Fibroblast of skin of right biceps (primary cell): ENCODE measurements at places on chromosomes 13 and 19.

DNA sequence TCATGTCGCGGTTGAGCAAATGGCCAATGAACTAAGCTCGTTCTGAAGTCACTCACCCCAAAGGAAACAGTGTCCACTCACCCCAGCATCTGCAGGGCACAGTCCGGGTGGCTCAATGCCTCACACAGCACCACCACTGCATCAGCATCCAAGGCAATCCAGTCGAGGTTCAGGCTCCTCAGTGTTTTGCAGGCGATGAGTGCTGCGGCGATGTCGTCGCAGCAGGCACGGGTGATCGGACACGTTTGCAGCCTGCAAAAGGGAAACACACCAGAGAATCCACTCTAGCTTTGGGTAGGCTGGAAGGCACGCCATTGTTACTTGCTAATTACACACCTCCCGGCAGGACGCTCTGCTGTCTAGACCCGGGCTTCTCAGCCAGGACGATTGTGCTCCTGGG, 26.5 kb downstream of the NLRP9 start:
- DNase-seq: no peak

DNA sequence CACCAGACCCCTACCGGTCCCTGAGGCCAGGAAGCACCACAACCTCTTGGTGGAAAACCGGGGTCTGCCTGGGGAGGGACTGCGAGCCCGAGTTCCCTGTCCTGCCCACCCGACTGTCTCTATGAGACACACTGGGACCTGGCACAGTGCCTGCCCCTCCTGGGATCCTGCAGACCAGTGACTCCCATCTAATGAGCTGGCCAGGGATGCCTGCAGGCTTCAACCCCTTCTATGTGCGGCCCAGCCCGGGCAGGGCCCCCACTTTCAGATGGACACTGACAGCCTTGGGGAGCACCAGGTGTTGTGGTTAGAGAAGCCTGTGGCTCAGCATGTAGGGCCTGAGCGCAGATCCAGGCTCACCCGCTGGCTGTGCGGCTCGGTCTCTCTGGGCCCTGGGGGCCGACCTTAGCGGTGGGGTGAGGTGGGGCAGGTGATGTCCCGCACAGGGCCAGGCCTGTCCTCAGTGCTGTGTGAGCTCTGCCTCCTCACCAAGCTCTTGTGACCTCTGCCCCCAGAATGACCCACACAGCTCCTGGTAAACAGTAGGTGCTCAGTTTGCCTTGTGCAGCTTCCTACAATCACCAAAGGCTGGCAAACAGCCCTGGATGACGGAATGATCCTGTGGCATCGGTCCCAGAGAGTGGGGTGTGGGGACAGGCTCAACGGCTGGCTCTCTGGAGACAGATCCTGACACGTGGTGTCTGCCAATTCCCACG, 17.9 kb upstream of the CACTIN start:
- DNase-seq: no peak

DNA sequence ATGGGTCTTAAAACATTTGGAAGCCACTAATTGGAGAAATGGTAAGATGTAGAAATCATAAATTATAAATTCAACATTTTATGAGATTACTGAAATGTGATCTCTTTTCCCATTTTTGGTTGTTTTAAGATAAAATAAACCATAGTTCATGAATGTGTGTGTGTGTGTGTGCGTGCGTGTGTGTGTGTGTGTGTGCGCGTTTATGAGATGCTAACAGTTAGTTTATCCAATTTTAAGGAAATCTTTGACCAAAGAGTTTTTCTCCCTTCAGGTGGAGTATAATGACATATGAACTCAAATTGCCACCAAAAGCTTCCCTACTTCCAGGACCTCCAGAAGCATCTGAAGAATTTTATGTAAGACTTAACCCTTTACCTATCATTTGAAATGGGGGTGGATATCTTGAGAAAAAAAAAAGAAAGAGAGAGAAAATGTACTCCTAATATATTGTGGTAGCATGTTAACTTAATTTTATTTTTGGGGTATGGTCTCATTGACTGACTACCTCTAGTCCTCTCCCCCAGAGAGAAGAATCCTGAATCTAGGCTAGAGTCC, 98.1 kb upstream of the AKAP11 start:
- no peak for DNase-seq

DNA sequence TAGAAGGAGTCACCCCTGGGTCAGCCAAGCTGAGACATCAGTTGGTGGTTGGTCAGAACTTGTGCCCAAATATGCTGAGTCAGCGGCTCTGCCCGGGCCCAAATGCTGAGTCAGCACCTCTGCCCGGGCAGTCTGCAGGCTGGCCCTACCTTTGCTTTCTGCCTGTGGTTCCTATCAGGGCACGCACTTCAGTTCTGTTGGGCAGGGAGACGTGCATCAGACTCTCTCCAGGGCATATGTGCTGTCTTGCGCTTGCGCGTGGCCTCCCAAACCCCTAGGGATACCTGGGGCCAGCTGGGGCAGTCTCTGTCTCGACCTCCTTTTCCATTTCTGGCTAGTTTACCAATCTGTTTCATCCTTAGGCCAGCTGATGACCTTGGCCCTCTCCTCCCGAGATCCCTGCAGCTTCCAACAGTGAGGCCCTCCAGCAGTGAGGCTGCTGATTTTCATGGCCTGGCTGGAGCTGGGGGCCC, 24.4 kb upstream of the LDLR start:
- no peak for DNase-seq

- DNase-seq: peak; percentile 45
Observed at GRCh38 chr19:51327066-51328001, 14.6 kb downstream of the VSIG10L start.

- no peak for DNase-seq
Observed at GRCh38 chr13:77535448-77535847, at the start of gene SCEL. SCEL (plus strand) TSS chr13:77535706; CDS start chr13:77555876, 20,170 bp downstream.

- peak; percentile 27 for DNase-seq
Observed at GRCh38 chr13:45299194-45299593, 41.8 kb downstream of the TPT1 start.

GRCh38 chr13:69213396-69213795, 894.2 kb upstream of the ATXN8OS start:
- DNase-seq: no peak

DNA sequence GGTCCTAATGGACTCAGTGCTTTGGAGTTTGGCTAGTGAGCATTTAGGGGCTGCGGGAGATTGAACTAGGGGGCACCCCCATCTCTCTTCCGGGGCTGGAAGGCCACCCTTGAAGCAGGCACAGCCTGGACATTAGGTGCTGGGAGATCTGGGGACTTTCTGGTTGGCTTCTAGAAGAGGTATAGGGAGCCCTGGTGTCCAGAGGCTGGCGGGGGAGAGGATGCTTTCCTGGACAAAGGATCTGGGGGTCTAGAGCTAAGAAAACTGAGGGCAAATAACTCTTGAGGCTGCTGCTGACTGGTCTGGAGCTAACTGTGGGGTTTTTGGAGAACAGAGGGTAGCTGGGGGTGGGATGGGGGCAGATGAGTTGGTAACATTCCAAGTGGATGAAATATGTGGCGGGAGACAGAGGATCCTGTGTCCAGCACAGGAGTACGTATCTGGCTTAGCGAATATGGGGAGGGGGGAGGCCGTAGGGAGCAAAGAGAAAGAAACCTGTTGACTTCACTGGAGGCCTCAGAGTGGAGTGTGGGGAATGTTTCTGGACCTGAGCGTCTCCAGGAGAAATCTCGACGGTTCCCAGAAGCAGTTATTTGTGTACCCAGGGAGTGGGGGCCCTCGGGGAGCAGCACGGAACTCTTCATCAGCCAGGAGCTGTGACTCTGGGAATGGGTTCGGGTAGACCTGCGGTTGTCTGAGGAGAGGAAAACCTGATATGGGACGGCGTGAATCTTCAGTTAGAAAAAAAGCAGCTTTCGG, 1.4 kb downstream of the HNRNPUL1 start:
- peak; percentile 26 for DNase-seq

GRCh38 chr13:49814551-49815270, 22.2 kb upstream of the KPNA3 start:
- DNase-seq: no peak

DNA sequence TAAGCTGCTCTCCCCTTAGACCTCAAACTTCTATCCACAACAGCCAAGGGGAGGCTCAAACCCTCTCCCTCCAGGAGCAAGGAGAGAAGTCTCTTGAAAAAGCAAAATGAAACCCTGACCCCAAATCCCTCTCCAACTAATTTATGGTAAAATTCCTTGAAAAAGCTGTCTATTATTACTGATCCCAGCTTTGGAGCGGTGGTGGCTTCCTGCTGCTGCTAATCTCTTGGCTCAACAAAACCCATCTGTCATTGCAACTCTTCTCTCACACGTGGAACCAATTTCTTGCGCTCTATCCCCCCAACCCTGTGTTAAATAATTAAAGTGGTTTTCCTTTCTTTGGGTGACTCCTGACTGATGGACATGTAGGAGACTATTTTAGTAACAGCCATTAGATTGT, 64.1 kb upstream of the OXGR1 start:
- peak; percentile 83 for DNase-seq

- DNase-seq: no peak
Observed at GRCh38 chr13:39510316-39510695, 92.7 kb downstream of the LHFPL6 start.

DNA sequence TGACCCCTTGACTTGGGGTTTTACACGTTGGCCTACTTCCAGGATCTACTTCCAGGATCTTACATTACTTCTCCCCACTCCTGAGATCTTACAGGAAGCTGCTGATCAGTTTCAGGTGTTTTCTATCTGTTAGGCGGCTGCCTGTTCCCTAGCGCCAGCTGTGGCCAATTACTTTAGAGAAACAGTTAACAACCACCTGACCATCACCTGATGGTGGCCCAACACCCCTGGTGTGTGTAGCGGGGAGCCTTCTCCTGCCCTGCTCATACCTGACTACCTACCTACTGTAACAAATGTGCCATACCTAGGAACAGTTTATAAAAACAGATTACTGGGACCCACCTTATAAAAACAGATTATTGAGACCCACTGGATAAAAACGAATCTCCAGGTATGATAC, 2.8 kb upstream of the POP4 start:
- DNase-seq: no peak

GRCh38 chr13:53545340-53545941, 516.8 kb downstream of the OLFM4 start:
- DNase-seq: no peak

- DNase-seq: peak; percentile 94
Observed at GRCh38 chr19:8342684-8343482, at the start of gene KANK3. KANK3 (minus strand) TSS chr19:8343262; CDS start chr19:8337828, 5,434 bp downstream.

- peak; percentile 56 for DNase-seq
Observed at GRCh38 chr13:29497137-29497654, 98.3 kb downstream of the SLC7A1 start.

GRCh38 chr13:97122381-97122996, 99.6 kb upstream of the MBNL2 start:
- DNase-seq: peak; percentile 78

DNA sequence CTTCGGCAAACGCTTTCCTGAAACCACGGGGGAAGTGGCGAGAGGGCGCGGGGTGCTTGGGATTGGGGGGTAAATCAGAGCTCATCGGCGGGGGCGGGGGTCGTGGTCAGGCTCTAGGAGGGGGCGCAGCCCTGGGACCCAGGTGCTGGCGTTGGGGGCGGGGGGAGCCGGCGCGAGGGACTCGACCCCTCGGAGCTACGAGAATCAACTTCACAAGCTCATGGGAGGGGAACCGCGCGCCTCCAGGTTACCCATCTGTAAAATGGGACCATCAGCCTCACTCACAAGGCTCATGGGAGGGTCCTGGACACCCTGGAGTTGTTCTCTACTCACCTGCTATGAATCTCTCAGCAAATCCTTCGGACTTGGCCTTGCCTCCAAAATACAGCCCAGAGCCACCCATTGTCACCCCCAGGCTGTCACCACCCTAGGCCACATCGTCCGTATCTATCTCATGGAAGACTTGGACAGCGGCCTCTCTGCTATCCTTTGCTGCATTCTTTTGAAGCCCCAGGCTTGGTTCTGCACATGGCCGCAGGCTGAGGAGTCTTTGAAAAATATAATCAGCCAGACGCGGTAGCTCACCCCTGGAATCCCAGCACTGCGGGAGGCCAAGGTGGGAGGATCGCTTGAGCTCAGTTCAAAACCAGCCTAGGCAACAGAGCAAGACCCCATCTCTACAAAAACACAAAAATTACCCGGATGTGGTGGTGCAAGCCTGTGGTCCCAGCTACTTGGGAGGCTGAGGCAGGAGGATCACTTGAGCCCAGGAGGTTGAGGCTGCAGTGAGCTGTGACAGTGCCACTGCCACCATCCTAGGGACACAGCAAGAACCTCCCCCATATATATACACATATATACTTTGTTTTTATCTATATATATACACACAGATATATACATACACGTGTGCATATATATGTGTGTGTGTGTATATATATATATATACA, 939 bp upstream of the RANBP3 start:
- no peak for DNase-seq

DNA sequence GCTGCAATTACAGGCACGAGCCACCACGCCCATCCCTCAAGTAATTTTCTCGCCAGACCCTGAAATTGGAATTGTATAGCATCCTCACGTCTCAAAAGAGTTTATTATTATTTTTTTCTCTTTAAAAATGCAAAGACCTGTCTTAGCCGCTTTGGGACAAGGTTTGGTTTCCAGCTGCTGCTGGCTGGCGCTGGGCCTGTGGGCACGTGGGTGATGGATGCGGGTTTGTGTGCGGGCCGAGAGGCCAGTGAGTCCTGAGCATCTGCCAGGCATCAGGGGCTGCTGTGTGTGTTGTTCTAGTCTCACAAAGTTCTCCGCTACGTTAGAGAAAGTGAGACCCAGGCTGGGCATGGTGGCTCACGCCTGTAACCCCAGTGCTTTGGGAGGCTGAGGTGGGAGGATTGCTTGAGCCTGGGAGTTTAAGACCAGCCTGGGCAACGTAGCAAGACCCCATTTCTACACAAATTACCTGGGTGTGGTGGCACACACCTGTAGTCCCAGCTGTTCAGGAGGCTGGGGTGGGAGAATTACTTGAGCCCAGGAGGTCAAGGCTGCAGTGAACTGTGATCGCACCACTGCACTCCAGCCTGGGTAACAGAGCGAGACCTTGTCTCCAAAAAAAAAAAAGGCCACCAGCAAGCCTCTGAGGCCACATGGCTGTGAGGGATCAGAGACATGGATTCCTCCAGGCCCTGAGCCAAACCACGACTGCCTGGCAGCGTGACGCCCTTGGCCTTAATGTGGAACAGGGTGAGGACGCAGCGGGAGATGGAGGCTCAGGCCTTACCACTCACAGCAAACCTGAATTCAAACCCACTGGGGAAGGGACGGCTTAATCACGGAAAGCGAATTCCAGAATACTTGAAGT, 4.7 kb upstream of the TMPRSS9 start:
- peak; percentile 44 for DNase-seq

DNA sequence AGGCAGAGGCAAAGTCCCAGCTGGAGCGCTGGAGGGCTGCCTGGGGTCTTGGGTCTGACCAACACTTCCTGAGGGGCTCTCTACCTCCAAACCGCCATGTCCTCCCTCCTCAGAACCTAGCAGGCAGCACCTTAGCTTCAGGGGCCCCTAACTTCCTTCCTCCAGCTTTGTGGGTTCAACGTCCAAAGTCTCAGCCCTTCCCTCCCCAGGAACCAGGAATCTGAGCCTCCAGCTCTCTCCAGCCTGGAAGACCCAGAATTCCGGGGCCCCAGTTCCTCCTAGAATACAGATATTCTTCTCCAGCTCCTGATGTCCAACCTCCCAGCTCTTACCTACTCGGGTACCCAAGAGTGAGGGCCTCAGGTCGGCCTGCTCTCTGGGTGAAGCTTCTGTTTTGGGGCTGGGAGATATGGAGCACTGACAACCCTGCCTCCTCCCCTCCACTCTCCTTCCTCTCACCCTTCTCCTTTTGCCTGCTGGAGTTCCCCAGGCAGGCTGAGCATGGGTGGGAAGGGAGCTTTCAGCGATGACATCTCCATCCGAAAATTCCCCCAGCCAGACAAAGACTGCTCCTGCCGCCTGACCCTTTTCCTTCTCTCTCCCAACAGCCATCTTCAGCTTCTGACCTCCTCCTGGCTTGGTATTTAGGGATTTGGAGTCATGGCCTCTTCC, 3.5 kb downstream of the TMEM150B start:
- DNase-seq: no peak
